RWPE1 (cell line): ENCODE measurements at places on chromosomes 6 and 20.

- DNase-seq: no peak
These were observed 55.2 kb downstream of the B4GALT5 start for GRCh38 chr20:49658508-49658907.

DNA sequence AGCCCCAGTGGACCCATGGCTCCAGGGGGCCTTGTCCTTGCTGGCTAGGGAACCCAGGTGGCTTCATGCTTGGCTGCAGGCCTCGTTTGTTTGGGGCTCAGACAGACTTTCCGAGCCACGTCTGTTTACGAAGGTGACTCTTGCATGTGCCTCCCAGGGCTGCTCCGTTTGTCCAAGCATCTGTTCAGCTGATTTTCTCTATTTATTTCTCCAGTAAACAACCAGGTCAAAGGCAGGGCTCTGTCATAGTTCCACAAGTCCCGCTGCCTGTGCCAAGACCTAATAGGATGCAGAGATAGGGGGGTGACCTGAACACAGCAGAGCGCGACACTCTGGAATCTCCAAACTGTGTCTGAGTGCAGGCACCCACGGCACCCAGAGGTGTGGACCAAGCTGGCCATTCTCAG, 12.8 kb upstream of the SPO11 start:
- no peak for DNase-seq

GRCh38 chr20:37662308-37662707, 31.5 kb upstream of the CTNNBL1 start:
- no peak for DNase-seq

DNA sequence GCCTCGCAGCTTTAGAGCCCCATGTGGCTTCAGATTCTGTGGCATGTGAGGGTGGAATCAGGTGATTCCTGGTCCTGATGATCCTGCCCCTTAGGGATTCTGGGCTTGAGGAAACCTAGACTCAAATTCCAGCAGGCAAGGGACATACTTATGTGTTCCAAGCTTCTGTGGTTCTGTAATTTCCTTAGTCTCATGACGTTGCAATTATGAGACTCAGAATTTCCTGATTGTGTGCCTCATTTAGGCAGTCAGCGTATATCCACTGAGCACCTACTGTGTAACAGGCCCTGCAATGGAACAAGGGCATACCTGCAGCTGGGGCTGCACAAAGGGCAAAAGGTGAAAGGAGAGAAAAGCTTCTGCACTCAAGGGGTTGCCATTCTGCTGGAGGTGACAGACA, 11.6 kb upstream of the BPIFB4 start:
- DNase-seq: no peak

DNA sequence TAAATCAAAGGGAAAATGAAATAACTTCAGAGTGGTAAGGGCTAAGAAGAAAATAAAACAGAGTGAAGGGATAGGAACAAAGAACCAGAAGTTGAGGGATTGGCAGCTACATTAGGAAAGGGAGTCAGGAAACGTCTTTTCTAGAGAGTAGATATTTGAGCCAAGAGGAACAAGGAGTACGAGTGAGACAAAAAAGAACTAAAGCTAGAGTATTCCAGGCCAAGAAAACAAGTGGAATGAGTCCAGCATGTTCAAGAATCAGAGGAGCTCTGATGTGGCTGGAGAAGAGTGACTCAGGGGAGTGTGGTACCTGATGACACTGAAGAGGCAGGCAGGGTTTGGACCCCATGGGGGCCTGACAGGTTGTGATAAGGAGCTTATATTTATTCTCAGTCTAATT, 66.3 kb downstream of the CEP162 start:
- DNase-seq: no peak
